ENCODE measurements at places on chromosomes 7 and 10. TPM values are rescaled to one million over a fixed set of nuclear protein-coding genes. Genes with fewer than 3 reads are reported as not detected.

GRCh38 chr10:69360485-69361302 is 56.0 kb downstream of the TACR2 start:
- no peak for DNase-seq

Gene NACAD
- 6.2 TPM for total RNA-seq

DNA sequence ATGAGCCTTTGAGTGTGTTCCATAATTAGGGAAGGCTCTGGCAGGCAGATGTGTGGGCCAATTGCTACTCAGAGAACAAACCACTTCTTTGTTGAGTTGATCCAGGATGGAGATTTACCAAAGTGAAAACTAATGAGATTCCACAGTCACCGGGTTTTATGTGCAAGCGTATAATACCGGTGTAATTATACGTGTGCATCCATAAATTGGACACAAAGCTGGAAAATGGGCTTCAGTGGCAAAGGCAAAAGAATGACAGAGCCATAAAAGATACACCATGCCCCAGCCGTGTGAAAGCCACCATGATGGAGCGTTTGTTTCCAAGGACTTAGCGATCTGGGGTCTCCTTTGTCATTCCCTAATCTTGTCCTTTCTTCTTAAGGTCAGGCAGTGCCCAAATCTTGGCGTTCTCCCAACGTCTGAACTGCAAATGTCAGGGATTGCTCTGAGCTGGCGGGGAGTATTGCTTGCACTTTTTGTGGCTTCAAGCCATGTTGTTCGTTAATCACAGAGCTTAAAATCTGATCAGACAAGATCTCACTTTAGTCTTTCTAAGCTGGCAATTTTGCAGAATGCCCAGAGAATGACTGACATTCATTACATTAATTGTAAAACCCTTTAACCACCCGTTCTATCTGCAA is 70.1 kb downstream of the NPTX2 start:
- DNase-seq, result no peak

Gene HOXA10
- total RNA-seq, result 19.7 TPM

Gene NPSR1
- not detected for total RNA-seq
